ENCODE measurements at places on chromosomes 5 and 9.

- DNase-seq = no peak
Observed at GRCh38 chr5:25119650-25120049, 474.9 kb upstream of the CDH10 start.

- no peak for DNase-seq
Observed at GRCh38 chr5:159415301-159415937, 85.1 kb upstream of the IL12B start.

- DNase-seq = no peak
Observed at GRCh38 chr5:90133941-90134340, 275.6 kb downstream of the CETN3 start.

GRCh38 chr5:141957367-141957996 lies 520 bp downstream of the PCDH12 start:
- DNase-seq = no peak

DNA sequence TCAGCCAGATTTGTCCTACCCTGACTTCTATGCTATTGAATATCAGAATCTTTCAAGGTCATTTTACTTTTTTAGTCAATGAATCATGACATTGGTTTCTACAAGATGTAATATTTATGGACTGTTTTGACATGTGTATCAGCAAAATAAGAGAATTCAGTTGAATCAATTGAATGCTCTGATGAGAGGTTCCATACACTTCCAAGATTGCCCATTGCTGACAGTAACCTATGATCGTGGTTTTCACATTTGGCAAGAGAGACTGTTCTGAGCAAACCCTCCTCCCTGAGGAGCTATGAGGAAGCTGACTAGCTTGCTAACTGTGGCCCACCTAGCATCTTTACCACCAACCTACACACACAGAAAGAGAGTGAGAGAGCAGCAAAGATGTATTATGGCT lies 56.7 kb upstream of the FST start:
- no peak for DNase-seq

DNA sequence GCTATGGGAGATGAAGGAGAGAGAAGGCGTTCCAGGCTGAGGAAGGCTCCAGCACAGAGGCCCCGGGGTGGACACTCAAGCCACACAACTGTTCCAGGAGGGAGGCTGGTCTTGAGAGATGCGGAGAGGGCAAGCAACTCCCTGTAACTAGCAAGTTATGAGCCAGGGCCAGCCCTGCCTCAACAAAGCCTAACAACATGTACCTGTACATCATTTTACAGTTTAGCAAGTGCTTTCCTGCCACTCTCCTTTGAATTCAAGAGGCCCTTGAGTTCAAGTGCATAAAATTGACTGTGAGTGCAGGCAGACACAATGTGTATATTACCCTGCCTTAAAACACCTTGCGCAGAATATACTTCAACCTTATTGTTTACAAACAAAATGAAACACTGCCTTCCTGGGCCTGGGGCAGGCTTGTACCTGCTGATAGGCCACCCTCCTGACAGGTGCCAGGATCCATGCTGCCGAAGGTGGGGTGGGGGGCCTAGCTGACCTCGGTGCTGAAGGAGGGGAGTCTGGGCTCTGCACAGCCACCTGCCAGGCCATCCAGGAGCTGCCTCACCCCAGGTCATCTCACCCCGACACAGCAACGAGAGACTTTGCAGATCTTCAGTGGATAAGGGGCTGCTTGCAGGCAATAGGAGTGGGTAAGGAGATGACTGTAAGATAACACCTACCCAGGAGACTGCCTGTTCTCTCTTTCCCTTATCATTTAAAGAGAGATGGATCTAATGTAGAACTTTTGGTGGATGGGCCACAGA lies 80.0 kb downstream of the PPARGC1B start:
- no peak for DNase-seq

DNA sequence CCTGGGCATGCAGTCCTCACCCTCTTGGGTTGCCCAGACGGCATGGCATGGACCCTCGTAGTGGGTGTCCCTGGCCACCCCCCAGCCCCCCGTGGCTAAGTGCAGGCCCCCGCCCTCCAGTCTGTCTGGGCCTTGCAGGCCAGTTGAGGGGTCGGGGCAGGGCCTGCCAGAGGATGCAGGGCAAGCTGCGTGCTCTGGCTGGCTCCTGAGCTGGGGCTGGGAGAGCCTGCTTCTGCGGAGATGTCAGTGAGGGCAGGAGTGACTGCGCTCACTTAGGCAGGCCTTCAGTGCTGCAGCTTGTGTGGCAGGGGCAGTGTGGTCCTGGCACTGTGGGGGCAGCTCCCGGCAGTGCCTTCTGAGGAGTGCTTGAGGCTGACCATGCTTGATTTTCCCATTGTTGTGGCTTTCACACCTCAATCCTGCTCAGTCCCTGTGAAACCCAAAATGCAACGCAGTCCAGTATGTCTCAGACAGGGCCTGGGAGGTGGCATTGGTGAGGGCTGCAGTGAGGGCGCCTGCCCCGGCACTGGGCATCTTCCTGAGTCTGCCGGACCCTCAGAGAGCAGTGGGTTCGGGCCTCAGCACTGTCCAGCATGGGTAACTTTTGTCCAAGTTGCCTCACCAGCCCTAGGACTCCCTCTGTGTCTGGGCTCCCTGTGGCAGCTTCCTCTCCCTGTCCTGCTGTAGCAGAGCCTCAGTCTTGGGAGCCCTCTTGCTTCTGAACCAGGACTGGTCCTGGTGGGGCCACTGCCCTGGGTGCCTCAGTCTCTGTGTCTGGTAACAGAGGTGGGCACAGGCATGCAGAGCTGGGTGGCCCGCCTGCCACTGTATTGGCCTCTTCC lies 93.0 kb downstream of the PHF2 start:
- peak; percentile 3 for DNase-seq

DNA sequence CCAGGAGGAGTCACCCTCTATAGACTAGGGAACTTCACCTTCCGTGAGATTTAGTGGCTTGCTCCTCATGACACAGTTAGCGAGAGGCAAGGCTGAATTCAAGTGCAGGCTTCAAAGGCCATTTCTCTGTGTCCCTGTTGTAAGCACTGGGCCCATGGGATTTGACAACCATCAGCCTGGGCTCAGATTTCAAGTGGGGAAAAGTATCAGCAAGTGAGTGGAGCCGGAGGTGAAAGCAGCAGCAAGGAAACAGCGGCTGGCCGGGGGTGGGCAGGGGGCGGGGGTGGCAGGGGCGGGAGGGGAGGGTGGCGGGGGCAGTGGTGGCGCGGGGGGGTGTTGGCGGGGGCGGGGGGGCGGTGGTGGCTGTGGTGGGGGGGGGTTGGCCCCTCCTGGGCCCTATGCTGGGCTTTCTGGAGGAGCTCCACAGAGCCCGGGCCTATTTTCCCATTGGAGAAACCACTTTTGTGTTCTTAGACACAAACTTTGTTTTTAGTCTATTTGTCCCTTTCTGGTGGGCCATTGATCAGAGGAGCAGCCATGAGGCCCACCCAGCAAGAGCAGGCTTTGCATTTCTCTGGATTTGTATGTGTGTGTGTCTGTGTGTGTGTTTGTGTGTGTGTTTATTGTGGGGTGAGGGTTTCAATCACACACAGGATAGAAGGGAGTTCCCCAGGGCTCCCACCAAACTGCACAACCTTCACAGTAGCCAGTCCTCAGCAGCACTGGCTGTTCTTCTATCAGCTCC lies 165.4 kb upstream of the RAI14 start:
- DNase-seq = no peak

GRCh38 chr9:111098093-111098492 lies 59.8 kb upstream of the LPAR1 start:
- no peak for DNase-seq

GRCh38 chr5:37836592-37837413 lies 3.0 kb downstream of the GDNF start:
- no peak for DNase-seq

DNA sequence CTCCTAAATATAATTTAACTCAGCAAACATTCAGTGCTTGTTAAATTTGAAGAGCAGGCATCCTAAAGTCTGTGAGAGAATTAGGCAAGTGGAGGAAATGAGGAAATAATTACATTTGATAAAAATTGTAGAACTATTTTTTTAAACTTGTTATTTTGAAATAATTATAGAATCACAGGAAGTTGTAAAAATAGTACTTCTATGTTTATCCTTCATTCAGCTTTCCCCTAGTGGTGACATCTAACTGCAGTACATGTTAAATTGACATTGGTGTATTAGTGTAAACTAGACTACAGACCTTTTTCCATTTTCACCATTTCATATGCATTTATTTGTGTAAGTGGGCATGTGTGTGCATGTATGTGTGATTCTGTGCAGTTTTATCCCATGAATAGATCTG lies 51.6 kb downstream of the F2RL2 start:
- DNase-seq = no peak

DNA sequence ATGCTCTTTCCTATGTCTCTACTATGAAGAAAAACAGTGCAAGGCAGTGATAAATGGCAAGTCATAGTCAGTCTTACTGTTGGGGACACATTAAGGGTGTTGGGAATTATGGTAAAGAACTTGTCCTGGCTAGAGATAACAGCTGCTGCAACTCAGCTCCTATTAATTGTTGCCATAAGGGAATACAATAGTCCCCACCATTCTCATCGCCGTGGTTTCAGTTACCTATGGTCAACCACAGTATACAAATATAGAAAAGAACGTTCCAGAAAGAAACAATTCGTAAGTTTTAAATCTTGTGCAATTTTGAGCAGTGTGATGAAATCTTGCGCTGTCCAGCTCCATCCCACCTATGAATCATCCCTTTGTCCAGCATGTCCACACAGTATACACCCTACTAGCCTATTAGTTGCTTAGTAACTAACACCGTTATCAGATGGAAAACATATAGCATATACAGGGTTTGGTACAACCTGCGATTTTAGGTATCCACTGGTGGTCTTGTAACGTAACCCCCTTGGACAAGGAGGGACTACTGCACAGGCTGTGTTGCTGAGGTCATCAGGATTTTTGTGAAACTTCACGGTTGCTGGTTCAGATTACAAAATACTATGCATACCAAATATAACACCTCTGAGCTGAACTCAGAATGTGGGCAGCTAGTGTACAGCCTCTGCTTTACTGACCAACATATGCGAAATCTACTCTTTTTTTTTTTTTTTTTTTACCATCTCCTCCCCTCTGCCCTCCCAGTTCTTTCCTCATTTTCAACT lies 53.5 kb downstream of the ZFR start:
- no peak for DNase-seq

DNA sequence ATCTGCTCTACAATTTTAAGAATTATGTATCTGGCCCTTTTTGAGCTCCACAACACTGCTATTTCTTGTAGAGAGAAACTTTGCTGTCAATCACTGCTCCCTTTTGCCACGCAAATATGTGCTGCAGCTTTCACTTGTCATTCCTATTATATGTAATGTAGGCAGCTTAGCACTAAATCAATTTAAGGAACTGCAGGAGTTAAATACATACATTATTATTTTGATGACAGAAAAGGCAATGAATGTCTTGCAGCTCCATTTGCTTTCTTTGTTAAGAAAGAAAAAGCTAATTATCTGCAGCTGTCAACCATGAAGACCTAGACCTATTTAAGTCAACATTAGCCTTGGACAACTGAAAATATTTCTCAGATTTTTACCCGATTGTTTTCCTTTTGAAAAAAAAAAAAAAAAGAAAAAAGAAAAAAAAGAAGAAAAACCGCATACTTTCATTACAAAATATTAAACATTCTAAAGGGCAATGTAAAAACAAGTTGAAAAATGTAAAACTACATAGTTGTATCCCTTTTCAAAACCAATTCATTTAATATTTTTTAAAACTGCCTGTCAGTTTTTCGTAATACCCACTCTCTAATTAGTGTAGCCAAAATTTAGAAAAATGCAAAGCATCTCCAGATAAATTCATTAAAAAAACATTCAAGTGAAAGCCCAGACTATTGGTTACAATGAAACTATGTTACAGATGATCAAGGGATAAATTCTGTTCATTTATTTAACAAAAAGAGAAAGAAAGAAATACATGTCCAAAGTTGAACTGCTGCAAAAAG lies 57.2 kb downstream of the RFX3 start:
- DNase-seq = no peak

- no peak for DNase-seq
Observed at GRCh38 chr9:100579665-100580064, 1.8 kb downstream of the CAVIN4 start.

DNA sequence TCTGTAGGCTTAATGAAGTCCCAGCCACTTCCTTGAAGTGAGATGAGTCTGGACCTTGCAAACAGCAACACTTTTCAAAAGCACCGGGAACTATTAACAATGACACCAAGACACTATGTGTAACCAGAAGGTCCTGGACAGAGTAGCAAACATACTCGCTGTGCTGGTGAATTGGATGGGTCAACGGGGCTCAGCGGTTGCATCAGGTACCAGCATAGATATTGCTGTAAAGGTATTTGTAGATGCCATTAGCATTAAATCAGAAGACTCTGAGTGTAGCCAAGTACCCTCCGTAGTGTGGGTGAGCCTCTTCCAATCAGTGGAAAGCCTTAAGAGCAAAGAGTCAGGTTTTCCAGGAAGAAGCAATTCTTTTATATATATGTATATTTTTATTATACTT lies 140.5 kb downstream of the IRX2 start:
- no peak for DNase-seq

GRCh38 chr9:21402386-21403251 lies 6.3 kb upstream of the IFNA8 start:
- no peak for DNase-seq

DNA sequence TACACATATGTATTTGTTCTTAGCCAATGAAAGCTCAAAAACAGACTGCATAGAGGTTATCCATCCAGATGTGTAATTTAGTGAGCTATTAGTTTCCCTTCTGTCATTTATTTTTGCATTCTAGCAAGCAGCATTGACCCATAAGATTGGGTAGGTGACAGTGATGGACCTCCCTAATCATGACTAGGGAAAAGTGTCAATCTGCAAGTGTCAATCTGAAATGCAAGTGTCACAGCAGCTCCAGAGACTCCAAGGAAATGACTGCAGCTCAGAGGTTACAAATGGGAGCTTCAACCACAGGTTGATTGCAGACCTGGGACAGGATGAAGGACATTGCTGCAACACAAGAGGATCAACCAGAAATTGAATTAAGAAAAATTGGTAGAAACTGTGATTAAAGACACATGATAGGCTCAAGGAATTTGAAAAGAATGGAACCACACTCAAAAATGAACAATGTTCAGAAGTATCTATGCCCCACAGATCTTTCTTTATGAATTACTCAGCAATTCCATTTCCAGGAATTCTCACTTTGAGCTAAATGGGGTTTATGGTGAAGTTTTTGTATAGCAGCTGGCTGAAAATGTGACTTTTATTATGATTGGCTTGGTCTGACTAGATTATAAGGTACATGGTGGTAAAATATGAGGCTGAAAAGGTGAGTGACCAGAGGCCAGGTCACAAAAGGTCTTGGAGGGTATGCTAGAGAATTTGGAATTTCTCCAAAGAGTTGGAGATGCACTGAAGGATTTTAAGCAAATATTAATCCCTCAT lies 59.6 kb upstream of the HTR4 start:
- DNase-seq = no peak

- DNase-seq = no peak
Observed at GRCh38 chr9:34242830-34243229, 64.0 kb downstream of the UBAP1 start.

- no peak for DNase-seq
Observed at GRCh38 chr5:148816357-148816756, 10.1 kb upstream of the ADRB2 start.

DNA sequence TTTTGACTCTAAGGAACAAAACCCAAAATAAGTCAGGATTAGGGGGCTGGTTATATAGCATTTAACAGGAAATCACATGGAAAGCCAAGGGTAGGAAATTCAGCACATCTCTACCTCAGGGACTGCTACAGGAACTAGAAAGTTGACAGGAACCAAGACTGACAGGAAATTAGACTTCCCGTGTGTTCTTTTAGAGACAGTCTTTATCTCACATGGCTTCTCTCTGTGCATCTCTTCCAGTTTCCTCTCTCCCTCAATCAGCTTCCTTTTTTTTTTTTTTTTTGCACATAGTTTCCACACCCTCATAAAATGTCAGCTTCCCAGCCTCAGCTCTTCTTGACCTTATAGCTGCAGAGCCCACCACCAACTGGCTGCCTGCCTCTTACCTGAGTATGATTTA lies 4.8 kb downstream of the RECK start:
- no peak for DNase-seq
